Liver (tissue), 10 donors: ENCODE measurements at places on chromosomes 7 and 10.

- no peak overlapping the region for H3K27ac ChIP-seq
- DNase-seq: no peak
- no peaks in the 10 kb centered on the region for H3K36me3 ChIP-seq
- H3K27me3 ChIP-seq: no peaks in the 10 kb centered on the region
- H3K4me1 ChIP-seq: no peaks in the 10 kb centered on the region
These were observed 1199.9 kb downstream of the GATA3 start for GRCh38 chr10:9254353-9254752.

DNA sequence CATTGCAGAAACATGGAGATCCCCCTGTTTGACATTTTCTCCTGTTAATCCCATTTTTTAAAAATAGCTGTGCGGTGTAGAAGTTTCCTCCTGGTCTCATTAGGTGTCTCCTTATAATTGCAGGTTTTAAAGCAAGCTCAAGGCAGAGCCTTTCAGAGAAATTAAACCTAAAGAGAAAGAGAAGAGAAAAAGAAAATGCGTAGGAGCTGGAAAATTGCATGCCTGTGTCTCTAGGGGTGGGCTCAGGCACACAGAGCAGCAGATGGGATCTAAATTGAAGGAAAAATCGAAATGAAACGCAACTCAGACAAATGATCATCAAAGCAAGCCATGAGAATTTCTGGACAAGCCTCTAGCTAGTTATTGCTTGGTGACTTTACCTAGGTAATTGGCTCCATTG lies 40.1 kb downstream of the GPR26 start:
- no peak for DNase-seq
- H3K27me3 ChIP-seq: peaks cover 3% of the 10 kb centered on the region
- no peak overlapping the region for H3K4me3 ChIP-seq
- H3K4me1 ChIP-seq: no peaks in the 10 kb centered on the region

DNA sequence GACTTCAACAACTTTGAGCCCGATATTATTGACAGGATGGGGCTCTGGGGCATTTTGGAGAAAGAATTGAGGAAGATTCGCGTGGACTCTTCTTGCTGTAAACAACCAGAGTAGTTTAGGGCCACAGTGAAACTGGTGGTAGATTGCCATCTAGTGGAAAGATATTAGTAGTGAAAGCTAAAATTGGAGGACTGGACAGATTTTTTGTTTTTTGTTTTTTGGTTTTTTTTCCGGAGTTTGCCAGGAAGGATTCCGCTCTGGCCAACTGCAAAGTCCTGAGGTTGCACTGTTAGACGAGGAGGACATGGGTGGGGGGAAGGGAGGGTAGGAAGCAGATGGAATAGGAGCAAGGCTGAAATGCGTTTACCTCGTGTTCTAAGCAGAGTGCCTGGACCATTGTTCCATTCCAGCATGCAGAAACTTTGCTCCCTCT lies 11.7 kb downstream of the NOBOX start:
- no peaks in the 10 kb centered on the region for H3K27me3 ChIP-seq
- H3K4me1 ChIP-seq: no peaks in the 10 kb centered on the region
- no peak overlapping the region for H3K4me3 ChIP-seq

- H3K4me3 ChIP-seq: no peak overlapping the region
- peaks cover 2% of the 10 kb centered on the region for H3K36me3 ChIP-seq
- no peak overlapping the region for H3K27ac ChIP-seq
- H3K4me1 ChIP-seq: peaks cover 29% of the 10 kb centered on the region
- no peaks in the 10 kb centered on the region for H3K27me3 ChIP-seq
These were observed 11.1 kb downstream of the LRRC4 start for GRCh38 chr7:128020159-128020558.

DNA sequence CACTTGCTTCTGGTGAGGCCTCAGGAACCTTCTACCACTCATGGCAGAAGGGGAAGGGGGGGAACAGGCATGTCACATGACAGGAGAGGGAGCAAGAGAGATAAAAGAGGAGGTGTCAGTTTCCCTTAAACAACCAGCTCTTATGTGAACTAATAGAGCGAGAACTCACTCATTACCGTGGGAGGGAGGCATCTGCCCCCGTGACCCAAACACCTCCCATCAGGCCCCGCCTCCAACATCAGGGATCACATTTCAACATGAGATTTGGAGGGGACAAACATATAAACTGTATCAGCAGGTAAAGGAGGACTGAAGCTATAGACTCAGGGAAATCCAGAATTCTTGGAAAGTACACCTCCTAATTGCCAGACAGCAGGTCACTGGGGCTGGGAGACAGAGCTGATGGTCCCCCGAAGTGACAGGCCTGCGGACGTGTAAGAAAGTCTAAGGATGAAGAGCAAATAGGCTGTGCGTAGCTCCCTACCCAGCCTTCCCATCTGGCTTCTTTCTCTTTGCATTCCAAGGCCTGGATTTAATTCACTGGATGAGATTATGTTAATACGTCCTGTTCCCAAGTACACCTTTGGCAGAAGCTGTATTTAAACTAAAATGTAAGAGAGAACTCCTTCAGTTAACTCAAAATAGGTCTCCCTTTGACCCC lies 186.7 kb upstream of the LYZL2 start:
- H3K4me1 ChIP-seq: no peaks in the 10 kb centered on the region
- H3K36me3 ChIP-seq: no peaks in the 10 kb centered on the region
- no peak overlapping the region for H3K4me3 ChIP-seq
- no peak for DNase-seq
- no peak overlapping the region for H3K27ac ChIP-seq

- DNase-seq: no peak
- no peaks in the 10 kb centered on the region for H3K4me1 ChIP-seq
- no peak overlapping the region for H3K27ac ChIP-seq
These were observed 276.6 kb upstream of the GALNT17 start for GRCh38 chr7:70855373-70855772.

- no peaks in the 10 kb centered on the region for H3K4me1 ChIP-seq
- H3K27ac ChIP-seq: no peak overlapping the region
- DNase-seq: no peak
- no peaks in the 10 kb centered on the region for H3K27me3 ChIP-seq
- H3K4me3 ChIP-seq: no peak overlapping the region
These were observed 129.7 kb downstream of the SAMD9 start for GRCh38 chr7:92988051-92988450.

GRCh38 chr10:10942441-10942840 lies 75.2 kb upstream of the CELF2 start:
- no peak overlapping the region for H3K27ac ChIP-seq
- H3K4me1 ChIP-seq: no peaks in the 10 kb centered on the region
- peaks cover 4% of the 10 kb centered on the region for H3K27me3 ChIP-seq
- DNase-seq: no peak
- H3K36me3 ChIP-seq: no peaks in the 10 kb centered on the region
- no peak overlapping the region for H3K4me3 ChIP-seq

- DNase-seq: no peak
- no peaks in the 10 kb centered on the region for H3K27me3 ChIP-seq
- no peak overlapping the region for H3K4me3 ChIP-seq
- peaks cover 2% of the 10 kb centered on the region for H3K4me1 ChIP-seq
- H3K27ac ChIP-seq: no peak overlapping the region
These were observed 1062.9 kb upstream of the GHITM start for GRCh38 chr10:83076443-83076842.

DNA sequence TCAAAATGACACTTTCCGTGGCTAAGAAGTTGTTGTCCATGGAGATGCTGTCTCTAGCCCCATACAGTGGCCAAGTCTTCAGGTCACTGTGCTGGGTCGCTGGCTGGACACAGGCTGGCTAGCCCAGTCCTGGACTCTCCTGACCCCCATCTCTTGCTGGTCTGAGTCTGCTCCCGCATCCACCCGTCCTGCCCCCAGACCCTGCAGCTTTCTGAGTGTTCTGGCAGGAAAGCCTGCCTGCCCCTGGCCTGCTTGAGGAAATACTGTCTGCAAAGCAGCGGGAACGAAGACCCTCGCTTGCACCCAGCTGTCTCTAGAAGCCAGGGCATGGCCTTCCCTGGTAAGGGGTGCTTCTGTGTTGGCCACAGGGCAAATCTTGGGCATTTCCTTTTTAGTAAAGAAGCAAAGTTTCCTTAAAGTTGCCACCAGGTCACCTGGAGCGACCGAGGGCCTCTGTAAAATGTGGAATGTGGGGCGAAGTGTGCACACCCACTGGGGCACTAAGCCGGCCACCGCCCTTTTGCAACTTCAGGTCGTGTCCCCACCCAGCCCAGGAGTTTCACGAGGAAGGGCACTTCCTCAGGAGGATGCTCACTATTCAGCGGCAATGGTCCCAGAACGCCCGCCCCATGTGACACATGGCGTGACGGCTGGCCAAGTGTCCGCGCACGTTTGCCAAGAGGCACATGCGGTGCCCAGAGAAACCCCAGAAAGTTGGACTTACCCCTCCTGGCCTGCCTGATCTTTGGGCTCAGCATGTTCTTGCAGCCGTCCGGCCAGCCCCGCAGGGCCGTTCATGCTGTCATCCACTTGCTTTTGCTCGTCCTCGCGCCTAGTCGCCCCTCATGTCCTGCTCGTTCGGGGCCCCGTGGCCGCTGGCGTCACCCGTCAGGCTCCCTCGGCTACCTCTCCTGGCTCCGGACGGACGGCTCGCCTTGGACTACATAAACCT lies 558 bp downstream of the ARHGAP22 start:
- H3K27me3 ChIP-seq: peaks cover 8% of the 10 kb centered on the region
- no peaks in the 10 kb centered on the region for H3K36me3 ChIP-seq
- no peaks in the 10 kb centered on the region for H3K4me1 ChIP-seq
- H3K27ac ChIP-seq: no peak overlapping the region
- H3K4me3 ChIP-seq: no peak overlapping the region

- H3K27ac ChIP-seq: no peak overlapping the region
- H3K4me3 ChIP-seq: no peak overlapping the region
- DNase-seq: no peak
- no peaks in the 10 kb centered on the region for H3K27me3 ChIP-seq
- H3K36me3 ChIP-seq: no peaks in the 10 kb centered on the region
These were observed 1407.5 kb upstream of the LRRTM3 start for GRCh38 chr10:65518379-65518778.
